ENCODE measurements at places on chromosomes 5 and 9.
A peak's percentile ranks its signal among the peaks of the same experiment; 100 is the strongest.

DNA sequence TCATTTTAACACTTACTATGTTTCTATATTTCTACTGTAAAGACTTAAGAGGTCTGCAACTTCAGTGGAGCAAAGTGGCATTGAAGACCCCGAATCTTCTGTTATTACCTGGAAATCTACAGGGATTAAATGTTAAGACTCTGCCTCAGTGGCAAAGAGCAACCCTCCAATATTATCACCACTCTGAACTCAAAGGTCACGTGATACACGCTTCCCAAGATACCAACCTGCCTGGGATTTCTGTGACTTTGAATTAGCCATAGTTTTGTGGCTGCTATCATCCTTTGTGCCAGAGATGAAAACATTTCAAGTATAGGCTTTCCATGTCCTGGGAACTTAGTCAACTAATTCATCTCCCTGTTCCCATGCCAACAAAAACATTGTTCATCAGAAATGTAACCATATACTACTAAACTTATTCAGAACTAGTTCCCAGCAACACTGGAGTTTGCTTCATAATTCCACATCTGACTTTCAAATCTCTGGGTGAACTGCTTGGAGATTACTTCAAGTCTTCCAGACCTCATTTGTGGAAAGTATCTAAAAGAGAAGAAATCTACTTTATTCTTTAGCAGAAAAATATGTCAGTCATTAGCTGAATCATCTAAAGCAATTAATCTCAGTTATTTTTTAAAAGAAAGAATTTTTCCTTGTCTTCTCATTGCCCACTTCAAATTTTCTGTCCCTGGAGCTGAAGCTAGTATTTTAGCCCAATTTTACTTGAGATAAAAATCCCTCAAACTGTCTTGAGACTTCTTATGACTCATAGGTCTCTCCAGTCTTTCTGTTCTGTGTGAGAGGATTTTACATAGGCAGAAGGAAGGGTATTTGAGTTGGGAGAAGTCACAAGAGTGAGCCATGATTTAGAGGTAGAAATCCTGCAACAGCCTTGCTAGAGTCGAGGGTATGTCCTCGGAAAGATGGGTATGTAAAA is 83.0 kb downstream of the ZNF462 start:
- DNase-seq = no peak

GRCh38 chr9:19408693-19409400 is at the start of gene ACER2:
Gene ACER2, plus strand, starts transcription at chr9:19409009. Its CDS starts 76 bp downstream, at chr9:19409085.
- peak; percentile 97 for DNase-seq

- DNase-seq = peak; percentile 40
Observed at GRCh38 chr5:68682400-68683160, 411.2 kb upstream of the SLC30A5 start.

- DNase-seq = peak; percentile 79
Observed at GRCh38 chr5:115194676-115195075, 25.0 kb upstream of the TRIM36 start.

GRCh38 chr5:145502906-145503305 is 332.2 kb downstream of the PRELID2 start:
- DNase-seq = no peak

DNA sequence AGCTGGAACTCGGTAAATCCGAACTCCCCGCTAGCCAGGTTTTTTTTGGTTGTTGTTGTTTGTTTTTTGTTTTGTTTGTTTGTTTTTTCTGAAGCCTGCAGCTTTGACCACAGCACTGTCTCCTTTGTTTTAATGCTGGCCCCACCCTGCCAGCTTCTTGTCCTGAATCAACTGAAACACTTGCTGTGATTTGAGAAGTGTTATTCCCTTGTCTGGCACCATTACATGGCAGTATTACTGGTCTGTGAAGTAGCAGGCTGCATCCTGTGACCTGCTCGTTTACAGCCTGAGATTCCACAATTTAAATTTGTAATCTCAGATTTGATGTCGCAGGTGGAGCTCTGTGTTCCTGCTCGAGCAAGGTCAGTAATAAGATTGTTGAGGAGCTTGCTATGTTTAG is 1.4 kb upstream of the SLC36A2 start:
- no peak for DNase-seq

Measured in mucosa of descending colon (tissue), 3 donors.